NCI-H187 (cell line): ENCODE measurements at places on chromosomes 5 and 9.

DNA sequence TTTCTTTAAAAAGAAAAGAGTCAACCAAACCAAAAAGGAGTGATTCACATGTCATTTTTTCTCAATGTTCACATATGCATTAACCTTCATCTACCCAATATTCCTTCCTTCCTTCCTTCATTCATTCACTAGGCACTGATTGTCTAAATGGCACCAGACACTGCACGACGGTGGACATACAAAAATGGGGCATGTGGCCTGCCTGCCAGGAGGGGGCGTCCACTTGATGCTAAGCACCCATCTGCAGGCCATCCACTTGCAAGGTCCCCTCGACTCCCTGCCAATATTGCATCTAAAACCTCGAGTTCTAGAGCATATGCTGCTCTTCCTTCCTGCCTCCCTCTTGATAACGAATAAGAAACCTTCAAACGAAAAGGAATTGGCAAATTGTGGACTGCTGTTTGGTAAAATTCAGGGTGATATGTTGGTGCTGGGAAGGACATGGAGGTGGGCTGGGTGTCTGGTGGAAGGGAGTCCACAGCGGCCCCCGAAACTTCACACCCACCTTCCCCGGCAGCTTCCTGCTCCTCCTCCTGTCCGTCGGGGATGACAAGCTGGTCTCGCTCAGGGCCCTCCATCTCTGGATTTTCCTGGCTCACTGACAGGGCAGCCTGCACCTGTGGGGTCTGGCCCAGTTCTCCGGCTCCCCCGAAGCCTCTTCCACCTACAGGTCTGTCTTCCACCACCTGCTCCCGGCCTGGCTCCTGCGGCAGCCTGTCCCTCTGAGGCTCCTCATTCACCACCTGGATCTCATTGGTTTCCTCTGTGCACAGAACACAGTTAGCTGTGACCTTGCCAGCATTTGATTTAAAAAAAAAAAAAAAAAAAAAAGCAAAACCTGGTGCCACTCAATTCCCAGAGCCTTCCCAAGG is 64.3 kb downstream of the GOLM1 start:
- no peak for DNase-seq

DNA sequence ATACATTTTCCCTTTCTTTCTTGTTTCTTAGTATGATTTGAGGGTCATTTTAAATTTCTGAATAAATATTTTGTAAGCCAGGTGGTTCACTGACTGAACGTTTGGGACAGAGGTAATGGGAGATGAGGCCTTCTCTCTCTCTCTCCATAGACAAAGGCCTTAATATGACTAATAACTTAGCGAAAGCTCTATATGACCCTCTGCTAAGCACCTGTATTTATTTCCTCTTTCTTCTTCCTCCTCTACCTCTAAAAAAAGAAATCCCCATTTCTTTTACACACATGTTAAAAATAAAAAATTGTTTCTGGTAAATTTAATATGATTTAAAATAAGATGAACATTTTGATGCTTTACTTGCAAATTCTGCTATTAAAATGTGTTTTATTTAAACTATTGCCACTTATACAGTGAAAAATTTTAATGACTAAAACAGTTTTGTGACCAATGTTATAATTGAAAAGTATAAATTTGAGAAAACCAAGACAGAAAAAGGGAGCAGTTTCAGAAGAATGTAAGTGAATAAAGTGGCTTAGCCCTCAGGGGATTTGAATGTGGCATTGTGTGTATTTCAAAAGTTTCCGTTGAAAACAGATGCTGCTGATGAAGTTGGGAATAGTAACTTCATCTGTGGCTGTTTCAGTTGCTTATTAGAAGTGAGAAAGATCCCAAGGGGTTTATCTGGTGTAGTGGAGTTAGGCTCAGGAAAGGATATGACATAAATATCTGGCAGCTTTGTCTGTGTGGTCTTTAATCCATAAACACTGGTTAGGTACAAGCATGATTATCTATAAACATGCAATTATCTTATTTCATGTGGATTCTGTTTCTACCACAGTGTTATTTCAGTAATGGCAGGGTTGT is 128.6 kb upstream of the GRHPR start:
- DNase-seq: no peak

DNA sequence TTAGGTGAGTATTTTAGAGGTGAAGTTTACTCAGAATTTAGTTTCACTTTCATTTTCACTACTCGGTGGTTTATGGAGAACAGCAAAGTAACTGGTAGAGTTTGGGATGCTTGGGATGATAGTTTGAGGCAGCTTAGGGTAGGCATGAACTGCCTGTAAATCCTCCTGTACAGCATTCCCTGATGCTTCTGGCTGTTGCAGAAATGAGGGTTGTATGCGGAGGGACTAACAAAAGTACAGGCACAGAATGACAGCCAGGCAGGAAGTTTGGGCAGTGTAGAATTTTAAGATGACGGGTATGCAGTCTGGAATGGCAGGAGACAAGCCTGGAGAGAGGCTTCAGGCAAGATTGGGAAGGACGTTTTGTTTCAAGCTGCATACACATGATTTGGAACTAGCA is 48.0 kb upstream of the FAM120AOS start:
- no peak for DNase-seq

DNA sequence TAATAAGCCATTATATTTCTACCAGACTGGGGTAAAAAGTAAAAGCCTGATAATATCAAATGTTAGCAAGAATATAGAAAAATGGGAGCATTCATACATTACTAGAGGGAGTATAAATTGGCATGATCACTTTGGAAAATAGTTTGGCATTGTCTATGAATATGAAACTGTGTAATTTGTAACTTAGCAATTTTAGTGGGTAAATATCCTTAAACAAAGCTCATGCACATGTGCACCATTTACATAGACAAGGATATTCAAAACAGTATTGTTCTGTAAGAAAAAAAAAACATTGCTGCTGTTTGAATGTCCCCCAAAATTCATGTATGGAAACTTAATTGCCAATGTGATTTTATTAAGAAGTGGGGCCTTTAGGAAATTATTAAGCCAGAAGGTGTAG is 166.4 kb upstream of the SLC27A6 start:
- DNase-seq: no peak

GRCh38 chr5:77995793-77996409 is 219.8 kb upstream of the TBCA start:
- peak; percentile 70 for DNase-seq

GRCh38 chr5:52469420-52469819 is 318.3 kb upstream of the ITGA1 start:
- DNase-seq: no peak

DNA sequence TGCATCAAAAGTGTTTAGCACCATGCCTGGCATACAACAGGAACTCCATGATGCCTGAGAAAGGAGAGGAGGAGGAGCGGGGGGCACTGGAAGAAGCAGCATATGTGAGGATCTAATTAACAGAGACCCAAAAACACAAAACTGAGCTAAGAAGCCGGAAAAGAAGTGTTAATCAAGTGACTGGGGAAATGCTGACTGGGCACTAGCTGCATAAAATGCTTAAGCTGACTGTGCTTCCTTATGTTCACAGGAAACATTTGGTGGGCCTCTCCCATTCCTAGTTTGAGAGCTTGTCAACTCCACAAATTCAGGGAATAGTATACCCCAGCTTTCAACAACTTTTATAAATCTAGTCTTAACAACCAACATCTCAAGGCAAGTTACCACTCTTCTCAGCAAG is 26.6 kb downstream of the DEPDC1B start:
- DNase-seq: no peak

DNA sequence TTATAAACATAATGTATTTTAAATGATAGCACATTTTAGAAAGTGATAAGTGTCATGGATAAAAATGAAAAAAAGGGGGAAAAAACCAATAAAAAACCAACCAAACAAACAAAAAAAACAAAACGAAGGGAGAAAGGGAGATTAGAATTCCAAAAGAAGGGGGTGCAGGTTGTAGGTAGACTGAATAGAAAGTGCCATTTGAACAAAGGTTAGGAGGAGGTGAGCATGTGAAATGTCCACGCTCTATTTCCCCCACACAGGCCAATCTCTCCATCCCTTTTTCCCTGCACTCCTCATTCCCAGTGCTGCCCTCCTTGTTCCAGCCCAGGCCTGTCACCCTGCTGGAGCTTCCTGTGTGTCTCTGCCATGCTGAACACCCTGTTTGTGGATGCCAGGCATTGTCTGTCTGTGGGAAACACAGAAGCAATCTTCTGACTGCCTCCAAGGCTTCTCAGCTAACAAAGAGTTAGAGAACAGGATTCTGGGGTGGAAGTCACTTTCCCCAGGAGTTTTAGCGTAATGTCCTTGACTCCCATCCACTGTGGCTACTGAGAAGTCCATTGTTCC is 138.8 kb downstream of the ADAMTS16 start:
- DNase-seq: no peak
